ENCODE measurements at places on chromosomes 4 and X. TPM values are rescaled to one million over a fixed set of nuclear protein-coding genes. Genes with fewer than 3 reads are reported as not detected.

Gene NPY2R
- 0.08 TPM for total RNA-seq

Gene METAP1
- 51.5 TPM for total RNA-seq

Gene MAGEA2B
- not detected for total RNA-seq

Gene TNIP3
- 0.44 TPM for total RNA-seq

Gene ADGRG4
- total RNA-seq = not detected

Gene RAI2
- 0.18 TPM for total RNA-seq

Gene POU3F4
- not detected for total RNA-seq

Gene LDB2
- total RNA-seq = not detected

Gene LONRF3
- 3.2 TPM for total RNA-seq

Gene WDR13
- total RNA-seq = 73.7 TPM

Gene BST1
- 18.5 TPM for total RNA-seq

Gene GNRHR
- total RNA-seq = not detected

Gene RTL9
- 0.07 TPM for total RNA-seq

Gene ADH4
- not detected for total RNA-seq

Gene MAOB
- total RNA-seq = 0.13 TPM

Gene HMGB3
- 177 TPM for total RNA-seq

Gene PDE6B
- total RNA-seq = not detected

Gene HMGN5
- 2.7 TPM for total RNA-seq

Gene SOX3
- total RNA-seq = not detected

Gene GPAT3
- total RNA-seq = 46.2 TPM

Gene CDS1
- 0.85 TPM for total RNA-seq

Gene MAGEB2
- total RNA-seq = not detected

Gene EDA2R
- total RNA-seq = 14.9 TPM

Gene FREM3
- not detected for total RNA-seq

Gene LRAT
- 0.07 TPM for total RNA-seq

Gene FAM9C
- not detected for total RNA-seq

Gene RHOXF2B
- total RNA-seq = not detected

Gene AKAP14
- not detected for total RNA-seq

Gene ADAMTS3
- total RNA-seq = not detected

Gene TMEM184C
- total RNA-seq = 24.1 TPM

Gene HEPH
- not detected for total RNA-seq

Gene AADAT
- 9.1 TPM for total RNA-seq

Gene PPP1R2C
- not detected for total RNA-seq

Gene NDNF
- not detected for total RNA-seq

Gene TCP11X2
- total RNA-seq = not detected

Gene SERTM2
- not detected for total RNA-seq

Gene ADGRG2
- 6.0 TPM for total RNA-seq

Gene CLDN34
- not detected for total RNA-seq

Gene SMR3A
- total RNA-seq = not detected

Gene CYTL1
- total RNA-seq = not detected

Gene XK
- 0.27 TPM for total RNA-seq

Gene ETDB
- total RNA-seq = not detected

Gene NHS
- 5.7 TPM for total RNA-seq
